Amygdala (tissue), 56 donors: ENCODE measurements at places on chromosomes 2 and 18.

DNA sequence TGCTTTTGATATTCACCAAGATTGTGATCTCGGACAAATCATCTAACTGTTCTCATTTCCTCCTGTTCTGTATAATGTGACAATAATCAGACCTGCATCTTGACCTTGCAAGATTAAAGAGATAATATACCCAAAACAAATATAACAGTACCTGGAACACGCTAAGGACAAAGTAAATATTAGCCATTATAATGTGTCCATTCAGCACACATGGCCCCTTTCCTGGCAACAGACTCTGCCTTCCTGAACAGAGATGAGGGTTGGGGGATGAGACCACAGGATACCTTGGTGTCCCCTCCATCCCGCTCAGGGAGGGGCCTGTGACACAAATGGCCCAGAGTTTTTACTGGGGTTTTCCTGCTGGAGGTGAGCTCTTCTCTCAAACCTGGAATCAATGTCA is 143.4 kb upstream of the SERPINE2 start:
- DNase-seq: no peak

- no peak for DNase-seq
Measured at GRCh38 chr18:3810296-3810695, 360.3 kb downstream of the TGIF1 start.

- DNase-seq: no peak
Measured at GRCh38 chr2:215723631-215724011, 287.8 kb upstream of the FN1 start.

GRCh38 chr2:108918941-108919341 is 70.1 kb downstream of the EDAR start:
- DNase-seq: no peak

GRCh38 chr2:234003972-234004617 is 46.4 kb upstream of the SPP2 start:
- no peak for DNase-seq

DNA sequence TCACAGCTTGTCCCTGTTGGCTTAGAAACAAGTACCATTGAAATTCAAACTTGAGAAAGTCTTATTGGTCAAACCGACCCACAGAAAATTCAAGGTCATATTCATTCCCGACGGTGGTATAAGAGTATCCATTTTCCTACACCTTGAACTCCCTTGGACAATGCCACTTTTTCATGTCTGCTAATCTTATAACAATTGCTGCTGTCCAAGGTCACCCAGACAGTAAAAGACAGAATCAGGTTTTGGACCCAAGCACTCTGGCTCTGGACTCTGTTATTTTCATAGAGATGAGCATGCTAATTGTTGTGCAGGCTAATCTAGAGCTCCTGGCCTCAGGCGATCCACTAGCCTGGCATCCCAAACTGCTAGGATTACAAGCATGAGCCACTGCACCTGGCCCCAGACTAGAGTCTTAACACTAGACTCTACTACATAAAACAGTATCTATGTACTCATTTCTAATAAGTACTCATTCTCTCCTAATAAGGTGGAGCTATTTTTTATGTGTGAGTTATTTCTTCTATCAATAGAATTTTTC is 57.8 kb downstream of the C2orf76 start:
- DNase-seq: no peak

- DNase-seq: no peak
Measured at GRCh38 chr2:189569295-189569910, 11.2 kb downstream of the SLC40A1 start.

DNA sequence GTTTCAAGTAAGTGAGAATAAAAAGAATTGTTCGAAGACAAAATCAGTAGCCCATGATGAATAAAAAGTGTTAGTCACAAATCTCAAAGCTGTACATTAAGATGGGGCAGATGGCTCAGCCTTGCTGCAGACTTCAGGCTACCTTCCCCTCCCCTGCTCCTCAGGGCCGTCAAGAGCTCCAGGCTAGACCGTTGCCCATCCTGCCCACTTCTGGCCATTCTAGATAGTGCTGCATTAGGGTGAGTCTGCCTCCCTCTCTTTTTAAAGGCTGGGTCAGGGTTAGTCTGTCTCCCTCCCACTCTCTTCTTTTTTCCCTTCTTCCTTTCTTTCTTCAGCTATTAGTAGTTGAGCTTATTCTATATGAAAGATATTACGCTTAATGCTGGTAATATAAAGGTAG is 86.0 kb downstream of the MAPRE2 start:
- DNase-seq: no peak

GRCh38 chr2:18788592-18788991 is 199.2 kb upstream of the NT5C1B start:
- no peak for DNase-seq

DNA sequence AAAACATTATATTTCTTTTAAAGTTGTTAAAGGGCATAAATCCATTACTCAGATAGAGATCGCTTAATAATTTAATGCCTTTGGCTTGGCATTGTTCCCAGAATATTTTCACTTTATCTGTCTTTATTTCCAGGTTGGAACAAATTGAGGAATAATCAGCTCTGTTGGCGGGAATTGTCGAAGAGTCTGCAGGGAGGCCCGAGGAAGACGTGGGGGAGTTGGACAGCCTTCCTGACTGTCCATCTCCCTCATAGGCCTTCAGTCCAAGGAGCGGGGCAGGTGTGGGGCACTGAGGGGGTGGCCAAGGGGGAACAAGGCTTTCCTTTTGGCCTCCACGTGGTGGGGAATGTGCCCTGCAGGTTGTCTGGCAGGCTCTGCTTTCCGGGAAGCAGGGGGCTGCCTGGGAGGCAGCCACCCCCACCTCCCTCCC is 179.6 kb downstream of the ZBTB7C start:
- no peak for DNase-seq
